CD8-positive, alpha-beta memory T cell (primary cell): ENCODE measurements at places on chromosomes 2 and 18. TPM values are rescaled to one million over a fixed set of nuclear protein-coding genes. Genes with fewer than 3 reads are reported as not detected.

GRCh38 chr2:174666845-174667244 is 69.2 kb upstream of the WIPF1 start:
- no peaks in the 10 kb centered on the region for H3K36me3 ChIP-seq
- peaks cover 15% of the 10 kb centered on the region for H3K4me1 ChIP-seq
- H3K27me3 ChIP-seq: no peaks in the 10 kb centered on the region
- H3K27ac ChIP-seq: no peak overlapping the region

GRCh38 chr2:144133936-144134665 is 385.8 kb downstream of the ZEB2 start:
- no peaks in the 10 kb centered on the region for H3K36me3 ChIP-seq
- H3K27me3 ChIP-seq: no peaks in the 10 kb centered on the region
- no peak overlapping the region for H3K27ac ChIP-seq
- H3K4me1 ChIP-seq: no peaks in the 10 kb centered on the region
- H3K4me3 ChIP-seq: no peak overlapping the region

TMEM182 gene
- total RNA-seq: 3.8 TPM

DNA sequence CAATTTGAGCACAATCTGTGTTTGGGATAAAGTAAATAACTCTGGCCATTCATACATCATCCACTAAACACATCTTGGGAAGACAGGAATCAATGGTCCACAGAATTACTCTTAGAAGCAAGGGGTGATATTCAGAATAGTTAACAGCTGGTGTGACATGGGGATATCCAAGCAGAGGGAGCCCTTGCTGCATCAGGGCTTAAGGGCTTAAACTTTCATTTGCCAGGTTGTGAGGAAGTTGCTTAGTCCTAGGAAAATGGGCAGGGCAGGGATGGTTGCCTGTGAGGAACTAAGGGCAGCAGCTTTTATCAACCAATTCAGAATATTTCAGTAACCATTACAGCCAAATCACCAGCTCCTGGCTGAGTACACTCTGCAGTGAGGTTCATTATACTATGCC is 2.0 kb upstream of the ITGA6 start:
- no peak for DNase-seq
- no peak overlapping the region for H3K4me3 ChIP-seq
- H3K27me3 ChIP-seq: no peaks in the 10 kb centered on the region

DNA sequence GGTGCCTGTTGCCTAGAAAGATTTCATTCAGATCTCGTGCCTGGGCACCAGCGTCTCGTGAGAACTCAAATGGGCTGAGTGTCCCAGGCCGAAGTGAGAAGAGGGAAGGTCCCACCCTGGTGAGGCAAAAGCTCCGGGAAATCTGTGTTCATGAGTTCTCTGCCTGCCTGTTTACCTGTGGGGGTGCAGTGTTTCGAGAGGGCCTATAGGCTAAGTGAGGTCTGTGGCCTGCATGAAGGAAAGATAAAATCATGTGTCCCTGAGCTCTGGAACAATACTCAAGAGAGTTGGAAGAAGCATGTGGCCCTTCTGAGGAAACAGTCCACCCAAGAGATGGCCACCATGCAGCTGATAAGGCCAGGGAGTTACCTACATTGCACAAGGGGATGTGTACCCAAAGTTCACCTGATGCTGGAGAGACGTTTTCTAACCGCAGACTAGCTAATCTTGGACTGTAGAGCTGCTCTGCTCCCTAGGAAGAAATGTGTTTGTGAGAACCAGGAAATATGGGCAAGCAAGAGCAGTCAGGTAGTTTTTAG is 63.5 kb upstream of the ST3GAL5 start:
- H3K36me3 ChIP-seq: no peaks in the 10 kb centered on the region
- no peak overlapping the region for H3K27ac ChIP-seq
- no peaks in the 10 kb centered on the region for H3K27me3 ChIP-seq
- no peak for DNase-seq
- no peak overlapping the region for H3K4me3 ChIP-seq

PRPF40A gene
- 146 TPM for total RNA-seq

GDF7 gene
- not detected for total RNA-seq

- H3K4me1 ChIP-seq: peaks cover 7% of the 10 kb centered on the region
- DNase-seq: no peak
- no peak overlapping the region for H3K27ac ChIP-seq
- H3K27me3 ChIP-seq: no peaks in the 10 kb centered on the region
- no peak overlapping the region for H3K4me3 ChIP-seq
Observed at GRCh38 chr2:72819501-72819900, 6.3 kb downstream of the EXOC6B start.

C1QL2 gene
- total RNA-seq: not detected

DNA sequence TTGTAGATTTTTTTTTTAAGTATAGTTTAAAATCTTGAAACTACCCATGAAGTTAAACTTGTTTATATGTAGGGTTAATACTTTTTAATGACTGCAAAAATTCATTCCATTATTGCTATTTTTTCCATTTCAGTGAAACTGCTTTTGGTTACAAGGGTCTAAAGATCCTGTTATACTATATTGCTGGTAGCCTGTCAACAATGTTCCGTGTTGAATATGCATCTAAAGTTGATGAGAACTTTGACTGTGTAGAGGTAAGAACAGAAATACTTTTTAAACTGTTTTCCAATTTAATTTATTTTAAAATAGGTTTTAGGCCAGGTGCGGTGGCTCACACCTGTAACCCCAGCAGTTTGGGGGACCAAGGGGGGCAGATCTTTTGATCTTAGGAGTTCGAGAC is 30.5 kb downstream of the HAT1 start:
- no peak for DNase-seq
- H3K36me3 ChIP-seq: peaks cover 5% of the 10 kb centered on the region
- no peak overlapping the region for H3K27ac ChIP-seq
- no peak overlapping the region for H3K4me3 ChIP-seq
- H3K4me1 ChIP-seq: peaks cover 10% of the 10 kb centered on the region

GRCh38 chr18:37524498-37525261 is 40.9 kb downstream of the CELF4 start:
- no peaks in the 10 kb centered on the region for H3K27me3 ChIP-seq
- H3K4me3 ChIP-seq: no peak overlapping the region
- H3K27ac ChIP-seq: no peak overlapping the region
- no peak for DNase-seq

DNA sequence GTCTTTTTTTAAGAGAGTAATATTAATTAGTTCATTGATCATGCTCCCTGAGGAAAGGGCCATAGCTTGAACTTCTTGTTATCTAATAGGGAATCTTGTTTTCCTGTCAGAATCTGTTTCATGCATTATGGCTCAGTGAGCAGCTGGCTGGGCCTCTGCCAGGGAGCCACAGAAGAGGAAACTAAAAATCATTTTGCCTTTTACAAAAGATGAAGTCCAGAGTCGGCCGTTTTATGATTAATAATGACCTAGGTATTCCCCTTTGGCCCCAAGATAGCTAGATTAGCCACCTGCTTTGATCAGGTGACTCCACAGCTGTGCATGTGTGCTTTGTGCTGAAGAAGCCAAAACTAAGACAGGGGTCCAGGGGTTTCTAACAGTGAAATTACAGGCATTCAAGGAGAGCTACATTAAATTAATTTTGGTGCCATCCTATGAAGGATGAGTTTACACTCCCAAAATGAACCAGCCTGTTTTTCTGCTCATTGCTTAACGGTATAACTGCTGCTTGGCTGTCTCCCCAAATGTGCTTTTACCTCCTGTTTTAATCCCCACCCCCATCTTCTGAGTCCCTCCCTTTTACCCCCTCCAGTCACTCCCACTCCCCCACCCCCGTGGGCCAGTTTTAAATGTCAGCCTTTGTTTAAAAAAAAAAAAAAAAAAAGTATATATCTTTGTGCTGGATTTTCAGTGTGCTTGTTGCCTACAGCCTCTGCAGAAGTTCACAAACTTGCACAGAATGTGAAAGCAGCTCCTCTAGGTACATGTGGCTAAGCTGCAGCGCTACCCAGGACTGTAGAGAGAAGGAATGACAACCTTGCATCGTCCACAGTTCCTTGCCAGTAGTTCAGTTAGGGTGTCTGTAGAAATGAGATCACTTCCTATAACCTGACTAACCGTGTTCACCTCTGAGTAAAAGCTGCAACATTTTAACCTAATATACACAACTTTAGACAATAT is 93.1 kb downstream of the CABLES1 start:
- peaks cover 17% of the 10 kb centered on the region for H3K4me1 ChIP-seq
- no peaks in the 10 kb centered on the region for H3K36me3 ChIP-seq
- H3K27me3 ChIP-seq: no peaks in the 10 kb centered on the region
- DNase-seq: peak; percentile 1
- H3K4me3 ChIP-seq: no peak overlapping the region
